Stimulated activated CD8-positive, alpha-beta memory T cell treated with anti-CD3 and anti-CD28 coated beads, Interleukin-2, amount 100 ng/mL, for 1 hour (primary cell): ENCODE measurements at places on chromosomes 4 and X.

GRCh38 chr4:25890571-25891485, 23.2 kb upstream of the SMIM20 start:
- DNase-seq = no peak

DNA sequence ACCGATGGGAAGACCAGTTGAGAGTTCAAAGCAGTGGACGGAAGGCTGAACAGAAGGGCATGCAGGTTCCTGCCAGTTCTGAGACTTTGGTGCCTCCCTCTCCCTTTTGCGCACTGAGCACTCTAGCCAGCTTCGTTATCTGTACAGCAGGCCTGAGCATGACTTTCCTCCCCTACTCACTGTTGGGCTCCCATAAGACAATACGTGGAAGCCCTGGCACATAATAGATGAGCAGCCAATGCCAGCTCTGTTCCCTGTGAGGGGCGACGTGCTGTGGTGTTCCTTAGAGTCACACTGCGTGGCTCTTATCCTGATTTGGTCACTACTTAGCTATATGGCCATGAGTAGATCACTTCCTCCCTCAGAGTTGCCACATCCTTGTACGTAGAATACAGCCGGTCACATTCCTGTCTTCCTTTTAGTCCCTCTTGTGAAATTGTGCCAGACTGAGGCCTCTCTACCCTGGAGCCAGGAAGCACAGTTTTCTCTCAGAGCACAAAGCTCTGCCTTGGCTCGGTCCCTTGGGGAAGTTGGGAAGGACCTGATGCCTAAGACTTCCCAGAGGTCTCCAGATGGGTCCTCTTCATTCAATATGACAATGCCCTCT, 160.4 kb upstream of the MAMLD1 start:
- DNase-seq = no peak

- no peak for DNase-seq
Observed at GRCh38 chr4:67152976-67153375, 392.3 kb downstream of the CENPC start.

DNA sequence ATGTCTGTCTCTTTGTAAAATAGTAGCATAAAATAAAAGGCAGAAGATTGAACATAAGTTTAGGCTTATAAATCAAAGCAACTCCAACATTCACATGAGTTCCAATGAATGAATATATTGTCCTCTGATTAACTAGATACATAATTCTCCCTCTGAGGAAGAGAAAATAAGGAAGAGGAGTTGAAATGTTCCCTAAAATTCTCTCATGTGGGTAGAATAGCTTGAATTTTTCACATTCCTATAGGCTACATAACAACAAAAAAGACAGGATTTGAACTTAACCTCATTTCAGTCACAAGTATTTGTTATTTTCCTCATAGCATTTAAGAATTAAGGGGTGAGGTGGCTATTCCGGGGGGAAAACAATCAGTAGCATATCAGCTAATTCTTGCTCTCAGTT, 462.4 kb upstream of the NDST4 start:
- no peak for DNase-seq

- no peak for DNase-seq
Observed at GRCh38 chrX:153934762-153935325, at the start of gene NAA10. TSS of gene NAA10 (minus strand) at chrX:153935037. CDS start at chrX:153934904, 133 bp downstream.

DNA sequence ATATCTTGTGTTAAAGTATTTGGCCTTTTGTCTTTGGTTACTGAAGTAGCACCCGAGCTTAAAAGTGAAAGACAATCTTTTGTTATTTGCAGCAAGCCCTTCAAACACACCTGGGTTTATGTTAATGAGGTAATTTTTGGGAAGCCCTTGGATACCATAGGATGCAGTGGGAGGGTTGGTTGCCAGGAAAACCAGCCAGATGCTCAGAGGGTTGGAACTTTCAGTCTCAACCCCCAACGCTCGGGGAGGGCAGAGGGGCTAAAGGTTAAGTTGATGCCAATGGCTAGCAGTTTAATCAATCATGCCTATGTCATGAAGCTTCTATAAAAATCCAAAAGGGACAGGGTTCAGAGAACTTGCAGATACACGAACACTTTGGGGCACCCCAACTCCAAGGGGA, 17.2 kb upstream of the GPR173 start:
- no peak for DNase-seq

DNA sequence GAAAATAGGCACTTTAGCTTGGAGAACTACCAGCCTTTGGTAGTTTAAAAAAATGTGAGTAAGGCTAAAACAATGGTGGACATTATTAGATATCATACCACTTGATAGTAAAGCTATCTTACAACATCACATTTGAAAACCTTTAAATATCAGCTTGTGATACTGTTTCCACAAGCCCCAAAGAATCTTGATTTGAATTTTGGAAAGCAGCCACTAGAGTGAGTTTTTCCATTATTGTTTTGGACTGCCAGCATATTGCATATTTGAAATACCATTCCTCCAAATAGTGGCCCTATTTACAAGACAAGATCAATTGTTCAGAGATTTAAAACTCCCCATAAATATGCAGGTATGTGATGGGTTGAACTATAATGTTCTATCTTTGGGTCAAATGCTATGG, 303.0 kb upstream of the PRPS2 start:
- DNase-seq = no peak

DNA sequence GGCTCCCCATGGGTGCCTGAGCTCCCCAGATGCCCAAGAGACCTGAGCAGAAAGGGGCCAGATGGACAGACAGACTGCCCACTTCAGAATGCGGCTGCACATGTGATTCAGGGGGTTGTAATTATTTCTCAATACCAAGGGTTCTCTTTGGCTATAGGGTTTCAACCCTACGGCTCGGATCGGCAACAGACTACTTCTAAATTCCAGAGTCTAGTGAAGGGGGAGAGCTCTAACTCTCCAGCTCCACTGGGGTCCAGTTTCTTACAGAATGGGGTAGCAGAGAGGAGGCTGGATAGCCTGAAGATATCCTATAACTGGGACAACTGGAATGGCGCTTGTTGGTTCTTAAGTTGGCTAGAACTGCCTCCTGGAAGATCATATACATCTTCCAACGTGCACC, 136.3 kb downstream of the MGST2 start:
- no peak for DNase-seq

DNA sequence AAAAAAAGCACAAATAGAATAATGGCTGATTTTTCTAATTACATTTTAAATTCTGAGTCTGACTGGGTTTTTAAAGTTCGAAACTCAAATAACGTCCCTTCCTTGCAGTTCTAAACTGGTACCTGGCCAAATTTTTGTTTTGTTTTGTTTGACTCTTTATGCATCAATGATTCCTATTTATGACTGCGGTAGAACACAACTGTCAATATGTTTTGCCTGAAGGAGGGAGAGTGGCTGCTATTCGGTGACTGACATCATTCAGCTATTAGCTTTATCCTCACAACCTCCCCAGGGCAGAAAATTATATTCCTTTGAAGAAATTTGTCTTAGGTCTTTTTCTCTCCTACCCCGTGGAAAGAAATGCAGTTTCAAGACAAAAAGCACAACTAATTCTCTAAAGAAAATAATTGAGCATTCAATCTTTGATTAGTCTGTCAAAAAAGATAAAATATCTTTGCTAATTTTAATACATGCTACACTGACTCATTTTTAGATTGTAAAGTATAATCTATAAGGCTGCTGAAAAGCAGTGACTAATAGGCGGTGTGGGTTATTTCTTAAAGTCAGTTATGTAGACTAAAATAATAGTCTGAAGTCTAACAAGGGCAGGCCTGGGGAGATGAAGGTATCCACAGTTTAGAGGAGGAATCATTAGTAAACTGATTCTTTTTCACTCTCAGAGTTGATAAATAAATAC, 61.9 kb downstream of the TMEM150C start:
- no peak for DNase-seq

GRCh38 chrX:15143050-15143824, 126.6 kb downstream of the ASB9 start:
- DNase-seq = peak; percentile 23

GRCh38 chrX:44489515-44489914, 53.1 kb downstream of the FUNDC1 start:
- DNase-seq = no peak

DNA sequence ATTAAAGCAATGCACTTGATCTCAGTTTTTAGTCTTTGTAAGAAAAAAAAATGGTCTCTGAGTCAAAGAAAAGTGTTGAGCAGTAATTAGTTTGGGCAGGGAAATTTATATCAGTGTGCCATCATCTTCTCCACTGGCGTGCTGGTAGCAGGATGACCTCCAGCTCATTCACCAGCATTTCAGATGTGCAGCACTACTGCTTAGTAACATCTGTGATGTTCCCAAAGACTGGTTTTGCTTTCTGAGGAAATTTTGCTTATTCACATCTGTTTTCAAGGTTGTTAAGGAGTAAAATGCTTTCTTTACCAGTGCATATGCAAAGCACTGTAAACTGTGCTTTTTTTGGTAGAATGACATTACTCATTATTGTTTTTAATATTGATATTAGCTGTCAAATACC, 540.4 kb downstream of the TRAM1L1 start:
- no peak for DNase-seq

DNA sequence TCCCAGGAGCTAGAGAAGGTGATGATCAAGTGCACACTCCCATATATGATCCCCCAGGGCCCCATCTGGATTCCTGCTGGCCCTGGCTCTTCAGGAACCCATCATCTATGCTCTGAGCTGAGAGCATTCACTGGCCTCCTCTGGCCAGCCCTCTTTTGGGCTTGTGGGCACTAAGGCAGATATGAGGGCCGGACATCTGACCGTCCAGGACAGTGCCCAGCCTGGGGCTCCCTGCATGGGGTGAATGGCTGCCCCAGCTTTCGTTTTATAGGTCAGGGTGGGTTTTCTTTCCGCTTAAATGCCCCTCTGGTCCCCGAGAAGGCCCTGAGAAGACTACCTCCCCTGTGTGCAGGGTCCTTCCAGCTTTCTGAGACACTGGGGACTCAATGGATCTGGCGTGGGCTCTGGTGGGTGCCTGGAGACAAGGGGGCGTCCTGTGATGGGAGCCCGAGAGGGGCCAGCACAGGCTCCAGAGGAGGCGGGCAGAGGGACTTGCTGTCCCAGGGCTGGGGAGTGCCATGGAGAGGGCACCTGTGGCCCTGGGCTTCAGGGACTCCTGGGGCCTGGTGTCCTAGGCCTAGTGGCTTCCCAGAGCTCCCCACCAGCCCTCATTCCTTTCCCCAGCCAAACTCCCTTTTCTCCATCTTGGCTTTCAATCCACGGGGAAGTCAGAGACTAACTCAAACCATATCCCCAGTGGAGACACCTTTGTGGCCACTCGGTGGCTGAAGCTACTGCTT, 39.5 kb upstream of the GRPEL1 start:
- DNase-seq = no peak

GRCh38 chr4:80112236-80112635, 39.2 kb upstream of the ANTXR2 start:
- DNase-seq = no peak

- no peak for DNase-seq
Observed at GRCh38 chrX:139725720-139726119, 17.8 kb upstream of the MCF2 start.

DNA sequence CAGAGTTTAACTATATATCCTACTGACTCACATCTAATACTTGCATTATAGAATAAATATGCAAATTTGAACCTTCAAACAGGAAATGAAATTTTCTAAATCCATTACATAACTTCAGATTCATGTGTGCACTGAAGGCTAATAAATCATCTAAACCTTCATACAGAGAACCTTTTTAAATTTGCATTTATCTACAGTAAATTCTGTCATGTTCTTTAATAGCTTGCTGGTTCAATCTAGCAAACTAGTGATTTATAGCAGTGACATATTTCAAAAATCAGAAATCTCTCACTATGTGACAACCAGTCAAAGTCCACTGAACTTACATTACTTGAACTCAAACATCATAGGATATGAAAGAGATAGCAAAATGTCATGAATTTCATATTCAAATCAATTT, 65.1 kb downstream of the LRBA start:
- no peak for DNase-seq

DNA sequence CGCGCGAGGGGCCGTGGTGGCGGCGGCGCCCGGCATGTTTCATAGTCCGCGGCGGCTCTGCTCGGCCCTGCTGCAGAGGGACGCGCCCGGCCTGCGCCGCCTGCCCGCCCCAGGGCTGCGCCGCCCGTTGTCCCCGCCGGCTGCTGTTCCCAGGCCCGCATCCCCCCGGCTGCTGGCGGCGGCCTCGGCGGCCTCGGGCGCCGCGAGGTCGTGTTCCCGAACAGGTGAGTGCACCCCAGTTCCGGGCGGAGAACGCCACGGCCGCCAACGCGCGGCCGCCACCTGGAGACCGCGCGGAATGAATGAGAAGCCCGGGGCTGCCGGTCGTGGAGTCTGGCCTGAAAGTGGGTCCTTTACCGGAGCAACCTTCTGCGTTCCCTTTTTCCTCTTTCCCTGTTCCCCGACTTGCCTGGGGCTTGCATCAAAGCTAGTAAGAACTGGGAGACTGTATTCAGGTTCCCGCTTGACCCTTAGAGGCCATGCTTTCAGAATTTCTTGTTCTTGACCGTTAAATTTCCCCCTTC, 429 bp downstream of the NOCT start:
- DNase-seq = peak; percentile 6

- no peak for DNase-seq
Observed at GRCh38 chr4:159137176-159137575, 34.3 kb downstream of the RAPGEF2 start.

DNA sequence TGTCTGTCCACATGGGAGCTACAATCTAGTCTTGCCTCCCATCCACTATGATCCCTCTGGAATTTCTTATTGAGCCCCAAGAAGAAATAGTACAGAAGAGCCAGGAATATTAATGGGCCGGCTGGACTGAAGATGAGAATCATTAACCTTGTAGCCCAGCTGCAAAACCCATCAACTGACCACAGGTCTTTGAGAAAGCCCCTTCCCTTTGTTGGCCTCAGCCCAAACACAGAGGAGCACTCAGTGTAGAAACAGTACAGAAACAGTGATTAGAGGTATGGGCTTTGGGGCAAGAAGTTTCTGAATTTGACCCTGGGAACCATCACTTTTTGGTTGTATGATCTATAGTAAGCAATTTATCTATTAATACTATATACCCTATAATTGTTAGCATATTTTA, 76.8 kb upstream of the RAB40AL start:
- no peak for DNase-seq

- no peak for DNase-seq
Observed at GRCh38 chrX:153303276-153304262, 18.0 kb downstream of the PNMA6F start.

GRCh38 chr4:10898072-10898471, 213.5 kb upstream of the CLNK start:
- DNase-seq = no peak

DNA sequence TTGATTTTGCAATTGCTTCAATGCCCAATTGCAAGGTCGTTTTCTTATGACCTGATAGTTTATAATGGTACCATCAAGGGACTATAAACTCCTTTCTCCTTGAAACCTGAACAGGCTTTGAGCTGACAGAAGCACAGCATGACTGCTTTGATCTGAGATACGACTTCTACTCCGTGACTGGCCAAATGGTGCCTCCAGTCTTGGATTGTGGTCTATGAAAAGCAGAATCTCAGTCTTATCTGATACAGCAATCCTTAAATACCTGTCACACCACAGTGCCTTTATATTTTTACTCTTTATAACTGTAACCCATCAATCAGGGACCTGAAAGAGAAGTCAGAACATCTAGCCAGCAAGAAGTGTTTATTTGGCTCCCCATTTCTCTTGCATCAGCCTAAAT, 93.1 kb downstream of the DOCK11 start:
- no peak for DNase-seq
